Stimulated activated CD8-positive, alpha-beta memory T cell treated with anti-CD3 and anti-CD28 coated beads, Interleukin-4, amount 100 ng/mL, for 1 hour (primary cell): ENCODE measurements at places on chromosomes 2 and 18.

- no peak for DNase-seq
Measured at GRCh38 chr2:211281430-211282073, 725.2 kb downstream of the CPS1 start.

DNA sequence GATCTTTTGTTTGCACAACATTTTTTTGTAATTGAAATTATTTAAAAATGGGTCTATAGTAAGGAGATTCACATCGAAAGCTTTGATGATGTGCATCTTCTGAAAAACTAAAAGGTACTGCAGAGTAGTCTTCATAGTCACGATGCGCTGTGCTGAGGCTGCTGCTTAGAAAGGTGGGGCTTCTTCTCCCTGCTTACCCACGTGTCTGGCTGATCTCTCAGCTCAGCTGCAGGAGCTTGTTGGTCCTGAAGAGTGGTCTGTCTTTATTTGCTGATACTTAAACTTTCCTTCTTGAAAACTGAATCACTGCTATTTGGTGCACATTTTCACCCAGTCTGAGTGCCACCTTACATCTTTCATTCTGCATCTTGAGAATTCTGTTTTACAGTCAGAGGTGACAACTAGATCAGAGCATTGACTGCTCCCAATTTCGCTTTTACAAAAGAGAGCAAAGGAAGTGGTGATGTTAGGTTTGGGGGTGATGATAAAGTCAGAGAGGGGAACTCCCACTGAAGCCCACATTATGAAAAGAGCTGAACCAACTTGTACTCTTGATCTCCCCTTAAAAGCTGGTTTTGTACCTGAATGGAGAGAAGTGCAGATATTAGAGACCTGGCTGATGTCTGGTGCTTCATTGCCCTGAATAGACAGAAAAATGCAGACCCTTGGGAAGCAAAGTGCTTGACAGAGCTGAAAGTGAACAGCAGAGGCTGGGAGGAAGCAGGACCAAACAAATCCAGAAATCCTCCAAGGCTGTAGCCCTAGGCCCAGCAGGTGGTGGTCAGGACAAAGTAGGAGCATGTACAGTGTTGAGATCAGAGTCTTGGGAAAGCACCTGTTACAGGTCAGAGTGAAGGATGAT, 984.5 kb downstream of the TSN start:
- no peak for DNase-seq

GRCh38 chr2:230000118-230000841, 68.4 kb downstream of the SLC16A14 start:
- no peak for DNase-seq

- DNase-seq, result no peak
Measured at GRCh38 chr2:218811382-218811781, 20.2 kb downstream of the PRKAG3 start.

- DNase-seq, result no peak
Measured at GRCh38 chr2:230267556-230267955, 42.0 kb downstream of the SP140 start.

GRCh38 chr18:71405169-71405809, 1116.4 kb downstream of the SOCS6 start:
- no peak for DNase-seq

- no peak for DNase-seq
Measured at GRCh38 chr2:135703300-135703699, 38.4 kb upstream of the UBXN4 start.

GRCh38 chr2:41000906-41001305, 549.0 kb upstream of the SLC8A1 start:
- no peak for DNase-seq

- DNase-seq, result no peak
Measured at GRCh38 chr2:172671501-172671900, 64.1 kb upstream of the RAPGEF4 start.

- no peak for DNase-seq
Measured at GRCh38 chr18:51811883-51812282, 528.1 kb upstream of the DCC start.

GRCh38 chr2:26970928-26971627, 641 bp downstream of the MAPRE3 start:
- DNase-seq, result no peak

- no peak for DNase-seq
Measured at GRCh38 chr2:60439219-60439974, 114.1 kb downstream of the BCL11A start.
